ENCODE measurements at places on chromosomes 5 and 9.

DNA sequence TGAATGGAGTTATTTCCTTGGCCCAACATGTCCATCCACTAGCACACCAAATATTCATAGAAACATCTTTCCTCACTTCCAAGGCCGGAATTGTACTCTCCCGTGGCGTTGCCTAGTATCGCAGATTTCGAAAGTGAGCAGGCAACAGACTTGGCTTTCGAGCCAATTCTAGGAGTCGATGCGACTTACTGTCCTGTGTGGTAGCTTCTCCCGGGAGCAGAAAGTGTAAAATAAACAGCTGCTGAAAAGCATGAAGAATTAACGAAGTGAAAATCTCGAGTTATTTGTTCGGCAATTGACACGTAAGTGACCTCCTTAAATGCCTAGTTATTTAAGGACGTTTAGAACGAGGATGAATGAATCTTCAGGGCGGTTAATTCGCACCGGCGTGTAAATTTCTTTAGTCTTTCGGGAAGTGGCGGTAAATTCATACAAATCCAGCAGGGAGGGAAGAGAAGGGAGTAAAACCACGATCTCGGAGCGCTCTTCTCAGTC is 449 bp upstream of the PCSK5 start:
- DNase-seq = no peak

DNA sequence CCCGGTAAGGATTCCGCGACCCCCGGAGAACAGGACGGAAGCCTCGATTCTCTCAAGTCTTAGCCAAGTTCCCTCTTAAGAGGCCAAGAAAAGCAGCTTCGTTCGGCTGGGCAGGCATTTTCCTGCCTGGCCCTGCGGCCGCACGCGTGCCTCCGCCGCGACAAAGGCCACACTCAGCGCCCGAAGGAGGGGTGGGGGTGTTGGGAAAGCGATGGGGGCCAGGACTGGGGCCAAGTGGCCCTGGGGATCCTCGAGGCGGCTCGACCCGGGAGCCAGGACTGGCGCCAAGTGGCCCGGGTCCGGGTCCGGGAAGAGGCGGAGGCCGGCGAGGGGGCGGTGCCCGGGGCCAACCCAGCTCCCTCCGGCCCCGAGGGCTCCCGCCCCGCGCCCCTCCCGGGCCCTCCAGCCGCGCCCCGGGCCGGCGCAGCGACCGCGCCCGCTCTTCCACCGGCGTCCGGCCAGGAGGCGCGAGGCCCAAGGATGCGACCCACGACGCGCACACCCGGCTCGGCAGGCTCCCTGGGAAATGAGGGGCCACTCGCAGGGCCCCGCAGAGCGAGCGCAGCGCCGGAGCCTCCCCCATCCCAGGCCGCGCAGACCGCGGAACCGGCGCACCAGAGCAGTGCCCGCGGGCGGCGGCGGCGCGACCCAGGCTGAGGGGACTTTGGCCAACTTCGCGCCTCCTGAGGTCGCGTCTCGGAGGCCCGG is 756 bp downstream of the VAV2 start:
- no peak for DNase-seq

GRCh38 chr5:150001660-150002486 is 1.3 kb downstream of the HMGXB3 start:
- DNase-seq = no peak

GRCh38 chr5:160312960-160313727 is 780 bp upstream of the CCNJL start:
- no peak for DNase-seq

GRCh38 chr9:3477236-3477834 is 48.5 kb downstream of the RFX3 start:
- DNase-seq = no peak

DNA sequence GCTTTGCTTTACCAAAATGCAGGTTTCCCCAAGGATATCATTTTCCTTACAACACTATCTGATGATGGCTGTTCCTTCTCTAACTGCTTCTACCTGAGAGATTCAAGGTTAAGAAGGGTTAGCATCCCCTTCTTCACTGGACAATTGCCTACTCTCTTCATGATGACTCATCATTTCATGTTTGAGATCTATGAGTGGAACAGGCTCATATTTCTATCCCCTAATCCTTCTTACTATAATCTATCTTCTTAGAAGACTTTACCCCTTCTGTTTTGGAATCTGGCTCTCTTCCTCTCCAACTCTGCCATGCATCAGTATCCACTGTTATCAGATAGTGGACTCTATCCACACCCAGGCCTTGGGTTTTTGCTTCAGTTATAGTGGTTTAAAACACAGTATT is 54.3 kb downstream of the NR3C1 start:
- no peak for DNase-seq

DNA sequence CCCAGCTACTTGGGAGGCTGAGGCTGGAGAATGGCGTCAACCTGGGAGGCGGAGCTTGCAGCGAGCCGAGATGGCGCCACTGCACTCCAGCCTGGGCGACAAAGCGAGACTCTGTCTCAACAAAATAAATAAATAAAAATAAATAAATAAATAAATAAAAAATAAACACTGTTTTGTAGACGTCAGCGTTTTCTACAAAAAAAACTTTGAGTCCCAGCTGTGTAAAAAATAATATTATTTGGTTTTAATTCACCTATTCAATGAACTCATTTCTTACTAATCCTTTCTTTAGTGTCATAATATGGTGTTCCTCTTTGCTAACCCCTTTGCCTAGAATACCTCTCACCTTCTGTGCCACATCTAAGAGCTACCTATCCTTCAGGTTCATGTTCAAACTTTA is 30.2 kb upstream of the MSANTD3 start:
- no peak for DNase-seq

GRCh38 chr5:171476701-171477100 is 57.3 kb downstream of the FGF18 start:
- no peak for DNase-seq

DNA sequence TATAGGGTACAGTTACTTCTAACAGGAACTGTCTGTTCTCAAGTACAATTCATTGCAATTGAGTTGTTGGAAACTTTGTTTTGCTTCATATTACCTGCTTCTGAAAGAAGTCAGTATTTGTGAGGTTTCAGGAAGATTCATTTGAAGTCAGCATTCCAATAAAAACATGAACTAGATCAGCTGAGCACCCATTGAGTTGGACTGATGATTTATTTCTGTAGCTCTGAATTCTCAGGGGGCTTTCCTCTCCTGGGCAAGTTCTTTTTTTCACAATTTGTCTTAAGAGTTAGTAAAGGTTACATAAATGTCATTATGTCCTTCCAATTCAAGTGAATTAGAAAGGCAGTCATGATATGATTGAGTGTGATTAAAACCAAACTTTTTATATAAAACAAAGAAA is 16.2 kb upstream of the KIF2A start:
- no peak for DNase-seq
